ENCODE measurements at places on chromosomes 12 and 14.

DNA sequence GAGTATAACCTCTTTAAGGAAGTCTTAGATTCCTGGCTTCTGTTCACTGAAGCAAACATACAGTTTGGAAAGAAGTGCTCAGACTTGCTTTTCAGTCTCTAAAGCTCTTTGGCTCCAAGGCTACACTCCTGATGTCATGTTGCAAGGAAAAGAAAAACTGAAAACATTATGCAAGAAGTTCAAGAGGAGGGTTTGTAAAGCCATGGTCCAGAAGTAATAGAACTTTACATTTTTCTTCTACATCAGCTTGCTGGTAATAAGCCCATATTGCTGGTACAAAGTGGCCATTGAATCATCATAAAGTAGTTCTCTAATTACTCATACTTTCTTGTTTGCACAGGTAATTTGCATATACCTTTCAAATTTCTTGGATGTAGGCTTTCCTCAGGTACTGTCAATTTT lies 83.6 kb downstream of the BBS10 start:
- DNase-seq = no peak

GRCh38 chr12:70241845-70242244 lies 1.4 kb upstream of the CNOT2 start:
- DNase-seq = no peak

DNA sequence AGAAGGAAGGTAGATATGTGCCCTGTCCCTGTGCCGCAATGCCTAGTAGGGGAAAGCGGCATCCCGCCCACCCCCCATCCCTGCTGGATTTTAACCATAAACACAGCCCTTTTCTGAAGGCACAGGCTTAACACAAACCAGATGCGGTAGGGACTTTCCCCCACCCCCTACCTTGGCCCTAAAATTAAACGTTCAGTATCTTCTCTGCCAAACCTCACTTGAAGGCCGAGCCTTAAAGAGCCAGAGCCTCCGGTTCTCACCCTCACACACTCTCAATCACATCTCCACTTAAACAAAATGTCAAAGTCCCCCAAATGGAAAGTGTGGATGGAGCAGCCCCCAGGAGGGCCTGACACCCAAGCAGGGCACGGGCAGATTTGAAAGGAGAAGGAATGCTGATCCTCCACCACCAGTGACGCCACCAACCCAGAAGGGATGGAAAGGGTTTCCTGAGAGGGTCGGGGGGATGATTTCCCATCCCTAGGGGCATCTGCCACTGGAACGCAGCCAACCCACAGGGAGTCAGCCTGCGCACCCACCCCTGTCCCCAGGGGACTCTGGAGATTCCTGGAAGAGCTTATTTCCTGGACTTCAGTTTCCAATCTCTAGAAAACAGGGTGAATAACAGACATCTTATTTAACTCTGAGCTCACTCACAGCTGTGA lies 26.4 kb downstream of the ACTN1 start:
- DNase-seq = no peak

GRCh38 chr14:92693998-92694795 lies 54.2 kb downstream of the LGMN start:
- DNase-seq = no peak

DNA sequence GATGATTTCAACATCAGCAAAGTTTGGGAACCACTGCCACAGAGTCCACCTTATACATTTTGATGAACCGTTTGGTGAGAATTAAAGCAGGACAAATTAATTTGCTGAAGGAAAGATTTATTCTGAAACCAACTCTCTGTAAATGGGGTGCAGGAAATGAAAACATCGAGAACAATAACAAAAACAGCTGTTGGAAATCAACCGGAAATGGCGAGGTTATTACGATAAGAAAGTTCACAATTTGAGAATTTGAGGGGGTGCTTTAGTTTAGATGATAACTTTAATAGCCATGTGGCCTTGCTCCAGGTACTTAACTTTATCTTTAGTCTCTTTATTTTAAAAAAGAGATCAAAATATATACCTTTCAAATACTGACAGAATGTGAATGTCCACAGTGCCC lies 56.7 kb downstream of the KCNJ8 start:
- no peak for DNase-seq

- DNase-seq = no peak
These were observed 361.1 kb upstream of the CLEC14A start for GRCh38 chr14:38616959-38617358.

DNA sequence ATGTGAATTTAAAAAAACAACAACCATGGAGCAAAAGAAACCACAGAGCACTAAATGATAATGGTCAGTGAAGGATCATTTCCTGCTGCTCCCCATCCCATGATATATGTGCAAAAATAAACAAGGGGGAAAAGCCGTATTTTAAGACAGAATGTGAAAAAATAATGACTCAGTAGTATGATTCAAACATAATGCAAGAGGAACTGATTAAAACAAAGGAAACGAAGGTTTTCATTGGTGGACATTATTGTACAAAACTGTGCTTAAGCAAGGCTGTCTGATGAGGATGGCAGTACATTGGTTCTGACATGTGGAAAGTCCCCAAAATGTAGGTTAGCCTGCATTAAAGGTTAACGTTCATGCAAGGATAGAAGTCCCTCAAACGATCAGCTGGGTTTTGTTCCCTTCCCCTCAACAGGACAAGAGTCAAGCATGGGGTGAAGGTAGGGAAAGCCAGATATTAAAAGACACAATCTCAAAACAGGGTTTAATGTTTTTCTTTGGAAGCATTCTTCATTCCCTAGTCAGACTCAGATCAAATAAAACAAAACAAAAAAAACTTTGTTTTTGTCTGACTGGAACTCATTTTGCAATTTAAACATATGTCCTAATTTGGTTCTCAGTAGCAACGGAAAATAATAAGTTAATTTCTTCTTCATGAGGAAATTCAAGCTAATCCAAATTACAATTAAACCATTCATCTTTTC lies 26.3 kb upstream of the PTGDR start:
- DNase-seq = no peak

- DNase-seq = no peak
These were observed 122.5 kb upstream of the BCAT1 start for GRCh38 chr12:25071366-25071765.

DNA sequence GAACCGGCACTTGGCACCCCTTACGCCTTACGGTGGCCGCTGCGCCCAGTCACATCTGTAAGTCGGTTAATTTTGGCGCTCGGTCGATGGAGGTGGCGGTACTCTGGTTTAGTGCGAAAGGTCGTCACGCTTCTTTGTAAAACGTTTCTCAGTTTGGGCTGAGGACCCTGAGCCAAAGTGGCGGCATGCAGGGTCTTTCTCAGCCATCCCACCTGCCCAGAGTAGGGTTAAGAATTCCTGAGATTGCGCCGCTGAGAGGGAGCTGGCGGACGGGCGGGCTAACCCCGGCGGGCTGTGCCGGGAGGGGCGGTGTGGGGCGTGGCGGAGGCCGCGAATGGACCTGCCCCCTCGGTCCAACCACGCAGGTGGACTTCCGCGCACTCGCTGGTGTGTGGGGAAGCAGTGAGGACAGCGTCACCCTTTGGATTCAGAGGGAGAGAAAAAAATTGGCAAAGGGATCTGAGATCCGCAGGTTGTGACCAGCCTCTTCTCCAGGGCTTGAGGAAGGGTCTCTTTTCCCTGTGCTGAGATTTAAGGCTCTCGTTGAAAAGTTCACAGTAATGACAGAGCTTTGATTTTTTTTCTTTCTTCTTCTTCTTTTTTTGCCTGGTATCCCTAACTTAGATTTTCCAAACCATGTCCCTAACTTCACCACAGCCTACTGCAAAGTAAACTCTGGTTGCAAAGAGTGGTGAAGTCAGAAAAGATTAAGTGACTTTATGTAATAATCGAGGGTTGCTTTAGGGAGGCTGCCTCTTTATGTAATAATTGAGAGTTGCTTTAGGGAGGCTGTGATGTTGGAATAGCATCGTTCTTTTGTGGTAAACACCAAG lies 602 bp upstream of the FBXO33 start:
- peak; percentile 55 for DNase-seq

DNA sequence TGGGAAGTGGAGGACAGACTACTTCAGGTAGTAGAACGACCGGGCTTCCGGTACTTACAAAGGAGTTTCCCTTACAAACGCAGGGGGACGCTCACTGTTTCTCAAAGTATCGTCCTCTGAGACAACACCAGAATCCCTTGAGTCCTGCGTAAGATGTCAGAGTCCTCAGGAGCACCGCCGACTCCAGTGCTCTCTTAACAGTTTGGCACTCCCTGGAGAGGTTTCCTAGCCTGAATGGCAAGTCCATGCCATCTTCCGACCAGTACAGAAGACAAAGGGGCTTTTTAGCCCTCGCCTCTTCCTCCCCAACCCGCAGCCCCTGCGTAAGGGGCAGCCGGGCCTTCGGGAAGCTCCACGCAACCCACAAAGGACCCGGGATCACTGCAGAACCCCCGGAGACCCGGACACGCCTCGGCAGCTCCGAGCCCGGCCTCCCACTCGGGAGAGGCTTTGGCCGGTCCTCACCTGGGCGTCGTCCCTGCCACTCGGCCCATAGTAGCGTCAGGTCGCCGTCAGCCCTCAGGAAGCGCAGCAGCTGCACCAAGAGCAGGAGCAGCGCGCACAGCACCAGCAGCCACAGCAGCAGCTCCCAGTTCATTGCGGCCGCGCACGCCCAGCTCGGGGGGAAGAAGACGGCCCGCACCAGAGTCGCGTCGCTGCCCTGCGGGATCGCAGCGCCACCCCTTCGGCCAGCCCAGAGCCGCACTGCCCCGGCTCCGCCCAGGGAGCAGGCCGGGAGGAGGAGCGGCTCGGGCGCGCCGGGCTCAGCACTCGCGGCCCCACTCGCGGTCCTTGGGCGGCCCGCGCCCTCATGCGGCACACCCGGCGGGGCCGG lies at the start of gene DHRS7:
Gene DHRS7 (minus strand): TSS at position 687 of the 835 bp plus-strand sequence. CDS start 89 bp downstream, at position 598.
- DNase-seq = no peak

- DNase-seq = no peak
These were observed 7.3 kb downstream of the P2RX2 start for GRCh38 chr12:132625731-132626430.

- no peak for DNase-seq
These were observed 204.4 kb downstream of the ALX1 start for GRCh38 chr12:85484387-85484786.

- DNase-seq = no peak
These were observed 469.8 kb downstream of the BCAT1 start for GRCh38 chr12:24479131-24479530.

- DNase-seq = no peak
These were observed 1.9 kb downstream of the SGPP1 start for GRCh38 chr14:63725786-63726460.

GRCh38 chr14:52948039-52948438 lies 2.8 kb downstream of the FERMT2 start:
- DNase-seq = no peak

DNA sequence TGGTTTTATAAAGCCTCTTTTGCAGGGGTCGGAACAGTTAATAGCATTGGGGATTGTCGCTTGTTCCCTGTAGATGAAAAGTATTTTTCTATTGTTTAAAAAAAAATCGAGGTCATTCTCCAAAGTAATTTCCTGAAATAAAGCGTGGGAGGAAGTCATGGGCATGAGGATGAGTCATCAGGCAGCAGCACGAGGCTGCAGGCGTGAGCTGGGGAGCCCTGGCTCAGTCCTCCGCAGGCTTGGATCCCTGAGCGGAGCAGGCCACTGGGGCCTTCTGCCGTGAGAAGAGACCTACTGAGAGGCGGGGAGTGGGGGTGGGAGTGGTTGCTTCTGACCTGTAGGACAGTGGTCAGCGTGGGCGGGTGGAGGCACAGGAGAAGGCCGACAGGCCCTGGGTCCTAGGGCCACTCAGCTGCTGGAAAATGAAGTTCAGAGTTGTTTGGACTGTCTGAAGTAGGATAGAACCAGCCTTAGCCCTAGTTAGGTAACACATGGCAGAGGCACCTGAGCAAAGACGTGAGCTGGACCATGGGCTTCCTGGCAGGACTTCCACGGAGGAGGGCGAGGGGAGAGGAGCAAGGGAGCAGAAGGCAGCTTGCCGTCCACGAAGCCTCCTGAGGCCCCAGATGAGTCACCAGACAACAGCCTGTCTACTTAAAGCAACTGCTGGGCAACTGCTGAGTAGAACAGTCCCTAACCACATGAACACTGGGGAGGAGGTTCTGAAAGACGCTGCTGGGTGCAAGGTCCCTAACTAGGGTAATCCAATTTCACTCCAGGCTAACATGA lies 21.1 kb upstream of the LGALS3 start:
- peak; percentile 55 for DNase-seq

GRCh38 chr14:91009501-91010152 lies 50.8 kb downstream of the RPS6KA5 start:
- DNase-seq = no peak

- DNase-seq = no peak
These were observed 33.8 kb downstream of the DCP1B start for GRCh38 chr12:1970331-1970900.

GRCh38 chr12:68529869-68530268 lies 80.8 kb upstream of the RAP1B start:
- DNase-seq = no peak

DNA sequence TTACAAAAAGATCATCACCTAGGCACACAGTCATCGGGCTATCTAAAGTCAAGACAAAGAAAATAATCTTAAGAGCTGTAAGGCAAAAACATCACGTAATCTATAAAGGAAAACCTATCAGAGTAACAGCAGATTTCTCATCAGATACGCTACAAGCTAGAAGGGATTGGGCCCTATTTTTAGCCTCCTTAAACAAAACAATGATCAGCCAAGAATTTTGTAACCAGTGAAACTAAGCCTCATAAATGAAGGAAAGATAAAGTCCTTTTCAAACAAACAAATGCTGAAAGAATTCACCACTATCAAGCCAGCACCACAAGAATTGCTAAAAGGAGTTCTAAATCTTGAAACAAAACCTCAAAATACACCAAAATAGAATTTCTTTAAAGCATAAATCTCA lies 191.6 kb upstream of the BMP4 start:
- no peak for DNase-seq

GRCh38 chr12:22529281-22530060 lies 14.9 kb downstream of the C2CD5 start:
- no peak for DNase-seq

GRCh38 chr12:112314981-112315380 lies 67.2 kb downstream of the HECTD4 start:
- DNase-seq = no peak

GRCh38 chr14:100556140-100556475 lies 31.1 kb downstream of the BEGAIN start:
- no peak for DNase-seq

DNA sequence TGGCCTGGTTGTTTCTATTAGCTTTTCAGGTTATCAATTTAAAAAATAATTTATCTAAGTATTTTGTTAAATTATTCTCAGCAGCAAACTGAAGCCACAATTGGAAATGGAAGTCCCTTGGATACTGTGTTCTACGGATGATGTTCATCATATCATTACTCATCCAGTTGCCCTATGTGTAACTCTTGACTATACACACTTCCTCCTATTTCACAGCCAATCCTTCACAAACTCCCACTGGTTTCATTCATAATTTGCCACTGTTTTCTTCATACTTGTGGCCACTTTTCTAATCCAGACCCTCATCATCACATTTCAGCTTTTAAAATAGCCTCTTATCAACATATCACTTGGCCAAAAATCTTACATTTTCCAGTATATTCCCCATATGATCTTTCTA lies 84.0 kb downstream of the CATSPERB start:
- no peak for DNase-seq

DNA sequence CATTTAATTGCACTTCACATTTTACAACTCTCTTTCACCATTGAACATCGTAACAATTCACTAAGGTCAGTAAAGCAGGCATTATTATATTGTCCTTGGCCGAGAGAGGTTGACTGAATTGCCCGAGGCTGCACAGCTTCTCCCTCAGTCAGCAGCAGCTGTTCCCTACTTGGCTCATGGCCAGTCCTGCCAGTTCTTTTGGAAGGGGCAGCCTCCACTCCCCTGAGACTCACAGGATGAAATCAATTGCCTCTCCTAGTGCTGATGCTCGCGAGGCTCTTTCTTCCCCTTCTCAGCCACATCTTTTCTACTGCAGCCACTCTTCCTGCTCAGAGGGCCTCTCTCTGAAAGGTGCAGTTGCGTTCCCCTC lies 79.9 kb upstream of the KCNA1 start:
- DNase-seq = no peak

GRCh38 chr12:44253338-44253856 lies 417.5 kb downstream of the TMEM117 start:
- no peak for DNase-seq

Measured in omental fat pad (tissue), 4 donors.